ENCODE measurements at places on chromosomes 5 and 9.

- DNase-seq = no peak
Observed at GRCh38 chr5:55853818-55854217, 2.7 kb downstream of the IL31RA start.

DNA sequence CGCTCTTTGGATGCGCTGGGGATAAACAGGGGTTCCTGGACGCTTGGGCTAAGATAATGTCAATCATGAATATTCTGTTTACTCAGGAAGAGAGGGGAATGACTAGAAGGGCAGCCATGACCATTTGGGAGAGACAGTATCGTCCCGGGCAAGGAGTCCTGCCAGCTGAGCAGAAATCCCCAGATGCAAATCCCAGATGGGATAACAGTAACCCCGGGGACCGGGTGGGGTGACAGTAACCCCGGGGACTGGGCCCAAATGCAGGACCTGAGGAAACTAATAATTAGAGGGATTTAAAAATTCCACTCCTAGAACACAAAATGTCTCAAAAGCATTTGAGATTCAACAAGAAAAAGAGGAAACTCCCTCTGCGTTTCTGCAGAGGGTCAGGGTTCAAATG is 189.0 kb upstream of the PPP1R26 start:
- DNase-seq = no peak

DNA sequence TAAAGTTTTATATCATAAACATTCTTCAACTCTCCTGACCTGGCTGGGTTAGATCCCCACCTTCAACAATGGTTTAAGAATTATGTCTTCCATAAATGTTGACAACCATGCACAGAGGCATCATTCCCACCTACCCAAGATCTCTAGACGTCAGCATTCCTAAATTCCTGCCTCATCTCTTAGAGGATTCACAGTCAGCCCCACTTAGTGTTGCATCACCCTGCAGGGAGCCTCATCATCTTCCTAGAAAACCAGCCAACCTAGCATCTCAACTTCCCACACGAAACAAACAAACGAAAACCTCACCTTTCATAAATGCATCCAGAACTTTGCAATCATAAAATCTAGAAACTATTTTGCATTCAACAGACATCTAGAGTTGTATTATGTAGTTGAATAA is 816.1 kb upstream of the C9orf72 start:
- DNase-seq = no peak

GRCh38 chr5:154352960-154353548 is 92.7 kb upstream of the SAP30L start:
- DNase-seq = no peak

GRCh38 chr9:110317911-110318310 is 19.8 kb downstream of the TXNDC8 start:
- DNase-seq = no peak

DNA sequence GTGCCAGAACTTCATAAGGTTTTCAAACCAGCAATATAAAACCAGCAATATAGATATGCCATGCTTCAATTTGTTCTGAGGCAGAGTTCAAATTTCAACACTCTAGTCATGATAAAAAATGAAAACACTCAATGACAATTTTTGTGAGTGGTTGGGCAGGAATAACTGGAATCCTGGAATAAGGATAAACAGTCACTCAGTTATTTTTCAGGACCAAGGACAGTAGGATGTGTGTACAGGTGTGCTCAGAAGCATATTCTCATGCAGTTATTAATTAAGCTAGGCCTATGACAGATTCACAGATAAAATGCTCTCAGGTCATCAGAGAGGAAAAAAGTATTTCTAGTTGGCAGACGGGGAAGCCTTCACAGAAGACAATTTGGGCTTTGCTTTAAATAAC is 117.3 kb upstream of the PPP2R2B start:
- no peak for DNase-seq

GRCh38 chr9:77133011-77133410 is 44.3 kb upstream of the VPS13A start:
- DNase-seq = no peak

GRCh38 chr5:148984345-148984744 is 78.5 kb downstream of the SH3TC2 start:
- DNase-seq = no peak

- no peak for DNase-seq
Observed at GRCh38 chr9:114205171-114206015, 50.1 kb downstream of the COL27A1 start.

DNA sequence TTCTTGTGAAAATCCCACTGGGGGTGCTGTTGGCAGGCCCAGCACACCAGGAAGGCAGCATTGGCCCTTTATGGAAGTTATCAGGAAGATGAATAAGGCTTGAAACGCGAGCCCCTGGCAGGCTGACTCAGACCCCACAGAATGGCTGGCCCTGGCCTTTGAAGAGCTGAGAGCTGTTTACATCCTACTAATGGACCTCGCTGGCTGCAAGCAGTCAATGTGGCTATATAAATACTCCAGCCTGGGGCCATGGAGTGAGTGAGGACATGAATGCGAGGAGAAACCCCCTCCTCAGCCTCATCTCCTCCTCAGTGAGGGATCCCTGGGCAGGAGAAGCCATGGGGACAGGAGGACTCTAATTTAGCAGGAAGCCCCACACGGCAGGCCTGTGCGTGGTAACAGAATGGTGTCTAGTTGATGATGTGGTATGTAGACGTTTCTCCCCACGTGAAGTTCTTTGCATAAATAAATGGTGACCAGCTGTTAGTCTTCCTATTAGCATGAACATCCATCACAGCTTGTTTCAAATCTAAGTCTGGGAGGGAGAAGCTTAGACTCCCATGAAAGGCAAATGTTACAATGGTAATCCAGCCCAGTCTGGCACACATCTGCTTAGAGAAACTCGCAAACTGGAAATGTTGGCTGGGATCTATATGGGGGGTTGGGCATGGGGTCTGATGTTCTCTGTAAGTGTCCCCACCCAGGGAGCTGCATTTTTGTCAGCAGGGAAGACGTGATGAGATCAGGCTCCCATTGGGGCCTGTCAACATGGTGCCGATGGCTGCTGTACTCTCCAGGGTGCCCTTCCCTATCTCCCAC is 175.1 kb upstream of the PITX1 start:
- DNase-seq = no peak

GRCh38 chr5:102937894-102938293 is 182.0 kb downstream of the GIN1 start:
- no peak for DNase-seq

- DNase-seq = no peak
Observed at GRCh38 chr9:114289106-114289505, 33.8 kb upstream of the ORM1 start.

DNA sequence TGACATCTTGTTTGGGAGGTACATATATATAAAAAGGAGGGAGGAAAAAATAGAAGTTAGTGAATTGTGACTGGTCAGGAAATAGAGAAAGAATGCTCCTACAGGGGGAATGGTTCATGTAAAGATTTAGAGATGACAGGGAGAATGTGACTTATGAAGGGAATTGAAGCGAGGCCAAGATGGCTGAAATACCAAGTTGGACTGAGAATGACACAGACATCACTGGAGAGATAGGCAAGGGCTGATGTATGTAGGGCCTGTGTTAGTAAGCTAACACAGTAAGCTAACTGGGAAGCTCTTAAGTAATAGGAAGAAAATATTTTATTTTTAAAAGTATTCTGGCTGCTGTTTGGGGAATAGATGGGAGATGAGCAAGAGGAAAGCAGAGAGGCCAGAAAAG is 286.3 kb downstream of the NNT start:
- no peak for DNase-seq

DNA sequence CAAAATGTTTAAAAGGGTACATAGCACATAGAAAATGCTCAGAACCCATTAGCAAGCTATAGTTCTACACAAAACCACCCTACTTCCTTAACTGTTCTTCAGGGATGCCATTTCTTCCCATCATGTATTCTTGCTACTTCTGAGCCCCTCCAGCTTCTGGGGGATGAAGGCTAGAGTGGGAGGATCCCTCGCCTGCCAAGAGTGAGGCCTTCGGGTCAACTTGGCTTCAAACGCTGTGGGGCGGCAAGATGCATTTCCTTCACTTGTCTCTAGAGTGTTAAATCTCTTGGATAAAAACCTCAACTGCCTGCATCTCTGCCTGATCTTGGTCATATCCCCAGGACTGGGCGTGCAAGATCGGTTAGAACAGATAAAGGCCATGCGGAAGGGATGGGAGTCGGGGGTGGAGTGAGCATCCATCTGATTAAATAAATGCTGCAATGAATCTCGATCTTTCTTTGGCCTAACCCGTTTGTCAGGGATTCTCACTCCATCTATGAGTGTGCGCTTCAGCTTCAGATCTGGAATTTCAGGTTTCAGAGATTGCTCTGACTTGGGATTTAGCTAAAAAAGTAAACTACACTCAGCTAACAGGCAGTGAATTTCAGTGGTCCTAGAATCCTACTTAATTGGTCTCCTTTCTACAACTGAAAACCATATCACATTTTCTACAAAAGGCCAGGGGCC is 118.0 kb upstream of the PANK3 start:
- no peak for DNase-seq

- DNase-seq = no peak
Observed at GRCh38 chr5:131466171-131466766, 168.8 kb downstream of the RAPGEF6 start.

DNA sequence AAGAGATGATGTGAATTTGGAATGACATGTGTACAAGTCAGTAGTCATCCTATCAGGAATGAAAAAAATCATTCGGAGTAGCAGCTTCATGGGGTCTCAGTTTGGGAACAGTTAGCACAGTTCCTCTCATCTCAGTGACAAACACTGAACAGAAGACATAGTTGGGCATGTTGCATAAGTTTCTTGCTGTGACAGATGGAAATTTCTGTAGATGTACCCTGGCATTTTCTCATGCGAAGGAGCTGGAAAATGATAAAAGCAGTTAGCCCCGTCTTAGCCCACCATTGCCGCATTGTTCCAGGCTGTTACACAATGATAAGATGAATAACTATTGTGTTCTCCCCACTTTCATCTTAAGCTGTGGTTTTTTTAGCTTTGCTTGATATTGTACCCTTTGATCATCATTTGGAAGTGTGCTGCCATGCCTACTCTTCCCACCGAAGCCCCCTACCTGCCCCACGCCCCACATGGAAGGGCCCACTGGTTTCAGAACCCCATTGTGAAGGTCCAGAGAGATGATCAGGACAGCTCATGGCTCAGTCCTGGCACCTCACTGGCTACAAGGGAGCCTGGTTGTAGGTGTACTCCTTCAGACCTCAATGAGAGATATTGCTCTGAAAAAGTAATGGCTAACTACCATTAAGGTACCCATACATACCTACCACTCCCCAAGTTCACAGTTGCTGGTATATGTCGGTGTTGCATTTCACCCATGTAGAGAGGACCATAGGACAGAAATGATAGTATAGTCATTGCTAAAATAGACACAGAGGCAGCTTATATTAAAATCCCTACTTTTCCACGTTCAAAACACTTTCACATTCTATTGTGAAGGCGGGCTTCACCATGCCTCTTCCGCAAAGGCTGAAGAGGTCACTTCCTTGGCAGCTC is 38.8 kb downstream of the SFXN1 start:
- DNase-seq = peak; percentile 44

DNA sequence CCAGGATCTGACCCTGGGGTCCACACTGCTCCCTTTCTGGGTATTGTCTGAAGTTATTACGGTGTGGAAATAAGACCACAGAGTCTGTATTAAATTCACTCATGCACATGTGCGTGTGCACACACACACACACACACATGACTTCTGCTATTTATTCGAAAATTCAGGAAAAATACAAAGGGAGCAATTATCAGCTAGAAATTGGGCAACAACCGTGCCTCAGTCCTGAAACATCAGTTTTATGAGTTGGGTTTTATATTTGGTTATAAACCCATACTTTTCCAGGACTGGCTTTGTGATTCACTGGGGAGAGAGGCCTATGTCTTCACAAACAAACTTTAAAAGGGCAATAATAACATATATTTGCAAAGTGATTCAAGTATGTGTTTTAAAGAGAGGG is 90.2 kb downstream of the ANGPTL2 start:
- no peak for DNase-seq

DNA sequence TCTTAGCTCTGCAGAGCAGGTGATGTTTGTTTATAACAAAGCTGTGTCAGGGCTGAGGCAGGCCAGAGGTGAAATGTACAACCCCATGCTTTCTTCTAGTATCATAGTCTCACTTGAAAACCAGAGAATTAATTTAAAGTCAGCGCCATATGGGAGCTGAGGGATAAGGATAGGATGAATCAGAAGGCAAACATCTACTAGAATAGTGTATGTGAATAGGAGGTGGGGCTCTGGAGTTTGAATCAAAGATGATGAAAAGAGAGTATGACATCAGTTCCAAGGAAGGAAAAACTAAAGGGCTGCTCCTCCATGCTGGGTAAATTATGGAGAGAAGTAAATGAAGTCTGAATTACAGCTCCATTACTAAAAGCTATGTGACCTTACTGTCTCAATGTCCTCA is 441.5 kb downstream of the RASEF start:
- no peak for DNase-seq

GRCh38 chr5:37478121-37478894 is 99.2 kb downstream of the WDR70 start:
- no peak for DNase-seq

DNA sequence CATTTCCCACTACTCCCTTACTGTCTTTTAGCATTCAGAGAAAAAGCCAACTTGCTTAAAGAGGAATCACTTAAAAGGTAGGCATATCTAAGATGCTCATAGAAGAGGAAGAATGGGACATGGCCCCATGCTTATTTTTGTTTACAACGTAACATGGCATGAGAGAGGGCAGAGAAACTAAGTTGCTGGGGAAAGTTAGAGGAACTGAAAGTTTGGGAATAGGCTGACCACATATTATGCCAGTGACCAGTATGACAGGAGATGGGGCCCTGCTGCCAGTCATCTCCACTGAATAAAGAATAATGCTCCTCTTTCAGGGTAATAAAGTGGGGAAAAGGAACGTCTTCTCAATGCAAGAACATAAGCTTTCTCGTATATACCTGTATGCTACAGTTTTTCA is 1.9 kb downstream of the PLPP6 start:
- no peak for DNase-seq

DNA sequence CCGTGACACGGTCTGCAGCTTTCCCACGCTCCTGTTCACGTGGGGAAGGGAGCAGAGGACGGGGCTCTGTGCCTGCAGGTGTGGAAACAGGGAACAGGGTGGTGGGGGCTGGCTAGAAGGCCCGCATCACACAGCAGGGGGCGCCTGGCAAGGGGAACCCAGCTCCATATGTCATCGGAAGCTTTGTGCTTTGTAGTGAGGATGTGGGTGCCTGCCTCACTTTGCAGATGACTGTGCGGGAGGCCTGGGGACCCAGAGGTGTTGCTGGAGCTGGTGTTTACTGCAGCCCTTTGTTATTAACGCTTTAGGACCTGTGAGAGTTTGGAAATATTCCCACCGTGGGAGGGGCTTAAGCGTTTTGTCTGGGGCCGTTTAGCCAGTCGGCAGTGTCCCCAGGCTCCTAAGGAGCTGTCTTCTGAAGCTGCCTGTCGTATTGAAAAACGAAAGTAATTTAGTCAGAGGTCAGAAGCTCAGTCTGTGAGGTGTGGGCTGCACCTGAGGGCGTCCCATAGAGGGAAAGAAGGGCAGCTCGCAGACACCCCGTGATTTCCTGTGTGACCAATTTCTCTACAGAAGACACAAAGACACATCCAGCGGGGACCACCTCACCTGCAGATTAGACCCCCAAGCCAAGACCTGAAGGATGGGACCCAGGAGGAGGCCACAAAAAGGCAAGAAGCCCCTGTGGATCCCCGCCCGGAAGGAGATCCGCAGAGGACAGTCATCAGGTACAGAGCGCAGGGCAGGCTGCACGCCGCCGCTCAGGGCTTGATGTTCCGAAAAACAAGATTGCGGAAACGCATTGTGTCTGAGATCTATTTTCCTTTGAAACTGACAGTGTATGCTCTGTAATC is 9.1 kb downstream of the MAN1B1 start:
- peak; percentile 95 for DNase-seq

Measured in CD4-positive, alpha-beta T cell (primary cell).